ENCODE measurements at places on chromosomes 11 and 22.

DNA sequence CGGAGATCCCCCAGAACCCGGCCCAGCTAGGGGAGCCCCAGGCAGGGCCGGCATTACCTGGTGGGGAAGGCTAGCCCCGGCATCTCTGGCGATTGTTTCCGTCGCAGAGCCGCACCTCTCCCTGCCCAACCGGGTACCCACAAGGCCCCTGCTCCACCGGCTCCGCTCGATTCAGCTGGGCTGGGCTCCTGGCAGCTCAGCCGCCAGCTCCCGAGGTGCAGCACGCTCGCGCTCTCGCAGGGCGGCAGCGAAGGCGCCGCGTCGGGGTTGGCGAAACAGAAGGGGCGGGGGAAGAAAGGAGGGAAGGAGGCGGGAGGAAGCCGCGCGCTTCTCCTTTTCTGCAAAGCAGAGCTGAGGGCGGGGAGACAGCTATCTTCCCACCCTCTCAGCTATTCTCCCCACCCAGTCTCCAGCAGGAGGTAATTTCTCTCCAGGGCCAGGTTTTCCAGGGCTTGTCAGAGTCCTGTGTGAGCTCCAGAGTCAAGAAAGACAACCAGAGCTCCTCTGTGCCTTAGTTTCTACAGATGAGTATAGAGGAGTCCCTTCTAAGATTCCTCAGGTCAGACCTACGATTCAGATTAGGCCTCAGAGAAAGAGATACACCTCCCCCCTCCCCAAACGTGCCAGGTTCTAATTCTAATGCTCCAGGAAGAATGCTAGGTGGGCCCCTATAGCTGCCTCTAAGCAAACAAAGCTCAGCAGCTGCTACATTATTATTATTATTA lies 62.0 kb downstream of the PAK1 start:
- peak overlapping the region; percentile 51 for H3K4me3 ChIP-seq
- H3K27me3 ChIP-seq: no peaks in the 10 kb centered on the region
- DNase-seq: peak; percentile 89
- peaks cover 11% of the 10 kb centered on the region for H3K4me1 ChIP-seq

DNA sequence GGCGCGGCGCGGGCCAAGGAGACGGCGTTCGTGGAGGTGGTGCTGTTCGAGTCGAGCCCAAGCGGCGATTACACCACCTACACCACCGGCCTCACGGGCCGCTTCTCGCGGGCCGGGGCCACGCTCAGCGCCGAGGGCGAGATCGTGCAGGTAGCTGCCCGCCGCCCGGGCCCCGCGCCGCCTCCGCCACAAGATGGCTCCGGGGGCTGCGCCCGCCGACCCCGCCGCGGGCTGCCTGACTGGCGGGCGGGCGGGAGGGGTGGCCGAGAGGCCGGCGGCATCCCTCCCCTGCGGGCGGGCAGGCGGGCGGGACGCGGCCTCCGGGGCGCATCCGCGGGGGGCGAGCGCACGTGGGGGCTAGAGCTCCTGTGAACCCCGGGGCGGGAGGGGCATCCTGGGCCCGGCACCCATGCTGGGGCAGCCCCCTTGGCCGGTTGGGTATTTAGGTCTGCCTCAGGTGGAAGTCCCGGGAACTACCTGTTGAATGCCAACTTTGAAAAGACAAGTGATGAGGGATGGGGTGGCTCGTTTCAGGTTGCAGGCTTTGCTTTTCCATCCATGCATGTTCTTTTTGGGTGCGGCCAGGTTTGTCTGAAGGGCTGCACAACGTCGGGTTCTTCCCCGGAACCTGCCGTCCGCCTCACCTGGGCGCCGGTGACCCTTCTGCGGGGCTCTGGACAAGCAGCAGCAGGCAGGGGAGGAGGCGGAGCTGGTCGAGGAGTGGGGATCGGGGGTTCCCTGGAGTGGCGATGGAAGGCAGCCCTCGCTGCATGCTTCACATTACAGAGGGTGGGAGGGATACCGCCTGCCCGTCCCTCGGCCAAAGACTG lies 760 bp downstream of the ZNRF3 start:
- no peak overlapping the region for H3K27ac ChIP-seq
- H3K4me3 ChIP-seq: peak overlapping the region; percentile 70
- H3K4me1 ChIP-seq: peaks cover 11% of the 10 kb centered on the region
- no peaks in the 10 kb centered on the region for H3K27me3 ChIP-seq

DNA sequence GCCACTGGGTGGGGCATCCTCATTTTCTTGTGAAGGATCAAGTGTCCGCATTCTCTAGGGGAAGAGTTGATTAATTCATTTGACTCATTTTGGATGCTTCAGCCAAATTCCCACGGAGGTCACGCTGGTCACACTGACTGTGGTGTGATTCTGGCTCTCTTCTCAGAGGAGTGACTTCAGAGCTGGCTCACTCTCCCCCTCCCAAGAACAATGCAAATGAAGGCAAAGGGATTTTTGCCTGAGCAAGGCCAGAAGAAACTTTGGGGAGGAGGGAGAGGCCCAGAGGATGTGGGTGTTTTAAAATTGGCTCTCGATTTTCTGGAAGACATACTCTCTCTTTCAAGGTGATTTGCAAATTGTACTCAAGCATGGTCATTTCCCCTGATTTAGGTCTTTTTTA lies 51.1 kb upstream of the LMO2 start:
- H3K36me3 ChIP-seq: no peaks in the 10 kb centered on the region
- H3K4me3 ChIP-seq: no peak overlapping the region
- H3K27ac ChIP-seq: no peak overlapping the region
- no peak for DNase-seq
- H3K4me1 ChIP-seq: no peaks in the 10 kb centered on the region
- H3K27me3 ChIP-seq: no peaks in the 10 kb centered on the region

- no peaks in the 10 kb centered on the region for H3K27me3 ChIP-seq
- no peaks in the 10 kb centered on the region for H3K36me3 ChIP-seq
- peak overlapping the region; percentile 99 for H3K27ac ChIP-seq
- peaks cover 54% of the 10 kb centered on the region for H3K4me1 ChIP-seq
- H3K4me3 ChIP-seq: no peak overlapping the region
These were observed 2.0 kb downstream of the SERPINH1 start for GRCh38 chr11:75563978-75564552.

GRCh38 chr11:31529701-31530100 lies 20.1 kb downstream of the ELP4 start:
- H3K4me3 ChIP-seq: no peak overlapping the region
- no peak overlapping the region for H3K27ac ChIP-seq
- no peak for DNase-seq
- H3K36me3 ChIP-seq: no peaks in the 10 kb centered on the region
- no peaks in the 10 kb centered on the region for H3K4me1 ChIP-seq

DNA sequence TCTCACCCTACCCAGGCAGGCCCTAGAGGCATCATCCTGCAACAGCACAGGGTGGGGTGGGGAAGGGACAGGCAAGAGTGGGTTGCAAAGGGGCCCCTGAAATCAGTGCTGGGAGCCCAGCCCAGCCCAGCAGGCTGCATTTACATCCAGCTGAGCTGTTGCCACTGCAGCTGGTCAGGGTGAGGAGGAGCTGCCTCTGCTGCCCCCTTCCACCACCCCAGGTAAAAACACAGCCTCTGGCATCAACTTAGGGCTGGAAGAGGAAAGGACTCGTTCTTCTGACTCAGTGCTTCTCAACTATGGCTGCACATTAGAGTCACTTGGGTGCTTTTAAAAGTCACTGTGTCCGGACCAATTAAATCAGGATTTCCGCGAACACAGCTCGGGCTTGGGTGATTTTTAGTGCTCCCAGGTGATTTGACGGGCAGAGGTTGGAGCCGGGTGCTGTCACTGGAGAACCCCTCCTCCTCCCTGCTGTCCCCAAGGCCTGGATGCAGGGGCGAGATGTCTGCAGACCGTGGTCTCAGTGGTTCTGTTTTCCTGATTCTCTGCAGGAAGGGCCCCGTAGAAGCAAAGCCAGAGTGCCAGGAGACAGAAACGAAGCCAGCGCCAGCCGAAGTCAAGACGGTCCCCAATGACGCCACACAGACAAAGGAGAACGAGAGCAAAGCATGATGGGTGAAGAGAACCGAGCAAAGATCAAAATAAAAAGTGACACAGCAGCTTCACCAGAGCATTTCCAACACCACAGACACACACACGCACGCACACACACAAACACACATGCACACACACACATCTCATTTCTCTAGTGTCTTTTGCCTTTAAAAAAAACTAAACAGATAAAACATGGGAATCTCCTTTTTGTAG lies 39.4 kb upstream of the TTC12 start:
- H3K4me3 ChIP-seq: no peak overlapping the region
- no peaks in the 10 kb centered on the region for H3K36me3 ChIP-seq
- H3K27me3 ChIP-seq: no peaks in the 10 kb centered on the region
- no peak overlapping the region for H3K27ac ChIP-seq
- DNase-seq: no peak

GRCh38 chr11:114162719-114163123 lies 103.2 kb downstream of the ZBTB16 start:
- peaks cover 90% of the 10 kb centered on the region for H3K4me1 ChIP-seq
- H3K4me3 ChIP-seq: no peak overlapping the region
- DNase-seq: peak; percentile 95
- H3K36me3 ChIP-seq: no peaks in the 10 kb centered on the region
- no peaks in the 10 kb centered on the region for H3K27me3 ChIP-seq
- peak overlapping the region; percentile 99 for H3K27ac ChIP-seq

DNA sequence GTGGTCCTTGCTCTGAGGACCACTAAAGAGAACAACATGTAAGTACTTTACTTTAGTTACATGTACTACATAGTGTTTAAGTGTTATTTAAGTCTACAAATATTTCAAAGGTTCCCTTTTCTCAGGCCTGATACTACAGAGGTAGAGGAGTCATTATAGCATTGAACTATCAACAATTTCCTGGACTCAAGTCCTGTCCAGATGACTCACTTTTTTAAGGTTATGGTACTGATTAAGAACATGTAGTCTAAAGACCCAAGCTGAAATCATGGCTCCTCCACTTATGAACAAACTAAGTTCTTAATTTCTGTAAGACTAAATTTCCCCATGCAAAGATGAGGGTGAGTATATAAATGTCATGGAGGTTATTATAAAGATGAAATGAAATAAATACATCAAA lies 74.7 kb downstream of the NARS2 start:
- no peaks in the 10 kb centered on the region for H3K27me3 ChIP-seq
- no peak for DNase-seq
- H3K4me3 ChIP-seq: no peak overlapping the region
- H3K36me3 ChIP-seq: no peaks in the 10 kb centered on the region
- H3K4me1 ChIP-seq: no peaks in the 10 kb centered on the region
- no peak overlapping the region for H3K27ac ChIP-seq

DNA sequence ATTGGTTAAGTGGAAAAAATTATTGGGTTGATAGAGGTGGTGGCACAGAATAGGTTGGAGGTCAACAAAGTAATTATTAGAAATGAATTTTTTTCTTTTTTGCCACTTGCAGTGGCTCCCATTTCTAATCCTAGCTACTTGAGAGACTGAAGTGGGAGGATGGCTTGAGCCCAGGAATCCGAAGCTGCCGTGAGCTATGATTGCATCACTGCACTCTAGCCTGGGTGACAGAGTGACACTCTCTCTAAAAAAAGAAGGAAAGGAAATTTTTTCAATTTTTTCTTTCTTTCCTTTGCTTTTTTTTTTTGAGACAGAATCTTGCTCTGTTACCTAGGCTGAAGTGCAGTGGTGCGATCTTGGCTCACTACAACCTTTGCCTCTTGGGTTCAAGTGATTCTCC lies 2.2 kb upstream of the BCO2 start:
- no peaks in the 10 kb centered on the region for H3K27me3 ChIP-seq
- H3K36me3 ChIP-seq: no peaks in the 10 kb centered on the region
- no peak overlapping the region for H3K4me3 ChIP-seq
- peaks cover 3% of the 10 kb centered on the region for H3K4me1 ChIP-seq

DNA sequence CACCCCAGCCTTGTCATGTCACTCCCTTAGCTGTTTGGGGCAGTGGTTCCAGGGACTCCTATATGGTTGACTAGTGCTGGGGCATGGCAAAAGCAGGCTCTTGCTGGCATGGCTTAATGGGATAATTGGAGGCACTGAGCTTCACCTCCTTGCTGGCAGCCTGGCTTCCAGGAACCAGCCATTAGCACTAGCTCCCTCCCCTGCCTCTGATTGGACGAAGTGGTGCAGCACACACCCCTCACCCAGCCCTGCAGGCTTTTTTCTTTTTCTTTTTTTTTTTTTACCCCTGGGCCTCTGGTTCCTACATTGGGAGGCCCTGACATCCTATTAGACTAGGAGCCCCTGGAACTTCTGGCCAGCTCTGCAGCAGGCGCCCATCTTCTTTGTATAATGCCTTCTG lies 18.6 kb downstream of the PHLDB1 start:
- H3K4me1 ChIP-seq: peaks cover 22% of the 10 kb centered on the region
- no peak for DNase-seq
- no peak overlapping the region for H3K4me3 ChIP-seq
- no peaks in the 10 kb centered on the region for H3K36me3 ChIP-seq

DNA sequence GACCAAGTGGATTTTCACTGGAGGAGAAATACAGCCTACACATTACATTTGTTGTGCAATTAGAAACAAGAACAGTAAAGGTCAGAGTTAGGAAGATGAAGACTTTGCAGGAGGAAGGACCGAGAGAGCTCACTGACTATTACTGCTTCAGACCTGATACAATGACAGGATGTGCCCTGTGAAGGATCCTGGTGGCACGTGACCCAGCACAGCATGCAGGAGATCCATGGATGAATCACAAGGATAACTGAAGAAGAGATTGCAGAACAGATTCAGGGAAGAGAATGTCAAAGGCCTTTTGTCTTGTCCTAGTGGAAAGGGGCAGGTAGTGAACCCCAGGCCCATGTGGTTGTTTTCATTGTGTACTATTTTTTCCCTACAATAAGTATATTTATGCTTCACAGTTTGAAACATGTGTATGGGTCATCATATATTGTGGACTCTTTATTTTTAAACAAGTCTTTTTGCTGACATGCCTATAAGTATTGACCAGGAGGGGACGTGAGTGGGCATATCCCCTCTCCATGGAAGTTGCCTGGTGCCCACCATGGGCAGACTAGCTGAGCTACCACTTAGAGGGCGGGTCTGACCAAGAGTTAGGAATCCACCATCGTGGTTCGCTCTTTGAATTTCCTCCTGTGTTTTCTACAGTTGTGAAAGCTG lies 44.3 kb downstream of the RASSF10 start:
- no peaks in the 10 kb centered on the region for H3K27me3 ChIP-seq
- H3K4me3 ChIP-seq: no peak overlapping the region
- no peak overlapping the region for H3K27ac ChIP-seq
- no peaks in the 10 kb centered on the region for H3K4me1 ChIP-seq

GRCh38 chr22:44546686-44547310 lies 48.8 kb upstream of the RTL6 start:
- H3K36me3 ChIP-seq: no peaks in the 10 kb centered on the region
- H3K4me1 ChIP-seq: no peaks in the 10 kb centered on the region
- H3K27me3 ChIP-seq: no peaks in the 10 kb centered on the region
- H3K4me3 ChIP-seq: no peak overlapping the region

GRCh38 chr11:123183391-123184099 lies 11.5 kb downstream of the CLMP start:
- no peak overlapping the region for H3K27ac ChIP-seq
- H3K27me3 ChIP-seq: no peaks in the 10 kb centered on the region
- H3K36me3 ChIP-seq: no peaks in the 10 kb centered on the region

- no peaks in the 10 kb centered on the region for H3K27me3 ChIP-seq
- no peak for DNase-seq
- H3K4me3 ChIP-seq: no peak overlapping the region
- no peak overlapping the region for H3K27ac ChIP-seq
- H3K4me1 ChIP-seq: no peaks in the 10 kb centered on the region
- no peaks in the 10 kb centered on the region for H3K36me3 ChIP-seq
These were observed 21.1 kb downstream of the PHF21B start for GRCh38 chr22:44988671-44989070.
